Activated naive CD4-positive, alpha-beta T cell treated with anti-CD3 and anti-CD28 coated beads, Interleukin-2, amount 50 U/mL, for 16 hours (primary cell): ENCODE measurements at places on chromosomes 3 and 15.

GRCh38 chr15:40002295-40002694 is 36.7 kb downstream of the SRP14 start:
- no peak for DNase-seq

- DNase-seq: no peak
These were observed 5.6 kb upstream of the FEM1B start for GRCh38 chr15:68271854-68272471.

DNA sequence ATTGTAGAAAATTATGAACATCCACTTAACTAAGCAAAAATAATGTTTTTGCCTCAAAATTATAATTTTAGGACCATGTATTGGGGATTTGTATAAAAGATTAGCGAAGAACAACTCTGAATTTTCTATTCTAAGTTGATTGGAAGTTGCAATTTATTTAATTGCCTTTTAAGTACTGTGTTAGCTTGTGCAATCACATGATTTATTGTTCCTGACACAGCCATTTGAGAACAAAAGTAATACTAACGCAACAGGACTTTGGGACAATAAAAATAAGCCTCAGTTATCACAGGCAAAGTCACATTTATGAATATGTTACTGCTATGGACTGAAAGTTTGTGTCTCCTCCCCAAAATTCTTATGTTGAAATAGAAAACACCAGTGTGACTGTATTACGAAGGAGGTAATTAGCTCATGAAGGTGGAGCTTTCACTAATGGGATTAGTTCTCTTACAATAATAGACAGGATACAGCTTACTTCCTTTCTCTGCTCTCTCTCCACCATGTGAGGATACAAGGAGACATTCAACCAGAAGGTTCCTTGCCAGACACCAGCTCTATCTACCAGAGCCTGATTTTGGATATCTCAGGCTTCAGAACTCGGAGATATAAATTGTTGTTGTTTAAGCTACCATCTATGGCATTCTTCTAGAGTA is 745.9 kb downstream of the ZBBX start:
- no peak for DNase-seq

DNA sequence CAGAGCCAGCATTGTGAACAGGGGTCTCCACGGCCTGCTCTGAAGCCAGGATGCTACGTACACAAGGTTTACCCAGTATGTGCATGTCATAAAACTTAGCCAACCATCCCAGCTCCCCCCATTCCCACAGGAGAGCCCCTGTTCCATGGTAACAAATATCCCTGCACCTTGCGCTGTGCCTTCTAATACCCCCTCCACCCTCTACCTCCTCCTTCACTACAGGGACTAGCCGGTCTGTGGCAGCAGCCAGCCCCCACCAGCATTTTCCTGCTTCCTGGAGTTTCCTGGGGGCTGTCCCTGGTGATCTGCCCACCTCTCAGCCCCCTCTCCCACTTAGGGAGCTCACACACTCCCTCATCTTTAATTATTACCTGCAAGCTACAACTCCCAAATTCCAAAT is 20.4 kb downstream of the ACSBG1 start:
- no peak for DNase-seq

DNA sequence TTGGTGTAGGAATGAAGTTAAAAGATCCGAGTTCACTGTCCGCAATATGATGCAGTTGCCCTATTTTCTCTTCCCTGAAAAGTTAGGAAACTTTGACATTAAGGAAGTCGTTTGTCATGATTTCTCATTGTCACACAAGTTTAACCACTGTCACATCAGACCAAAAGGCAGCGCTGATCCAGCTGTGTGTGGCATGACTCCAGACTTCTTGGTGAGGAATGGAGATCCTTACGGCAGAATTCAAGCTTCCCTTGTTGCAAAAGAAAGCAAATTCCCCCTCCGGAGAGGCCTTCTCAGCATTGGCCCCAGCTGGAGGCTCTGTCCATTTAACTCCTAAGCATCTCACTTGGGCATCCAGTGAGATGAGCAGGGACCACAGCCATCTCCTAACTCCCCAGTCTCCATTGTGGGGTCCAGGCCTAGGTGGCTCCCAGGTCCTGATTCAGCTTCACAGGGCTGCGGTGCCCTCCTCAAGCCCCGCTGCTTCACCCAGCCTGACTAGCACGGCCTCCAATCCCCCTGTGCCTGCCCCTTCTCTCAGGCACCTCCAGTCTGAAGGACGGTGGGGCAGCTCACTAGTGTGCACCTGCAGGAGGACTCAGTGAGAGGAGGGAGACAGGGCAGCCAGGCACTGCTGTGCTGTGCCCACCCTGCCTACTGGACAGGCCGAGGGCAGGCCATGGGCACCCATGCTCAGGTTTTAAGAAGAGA is 159.5 kb downstream of the CHSY1 start:
- DNase-seq: no peak

DNA sequence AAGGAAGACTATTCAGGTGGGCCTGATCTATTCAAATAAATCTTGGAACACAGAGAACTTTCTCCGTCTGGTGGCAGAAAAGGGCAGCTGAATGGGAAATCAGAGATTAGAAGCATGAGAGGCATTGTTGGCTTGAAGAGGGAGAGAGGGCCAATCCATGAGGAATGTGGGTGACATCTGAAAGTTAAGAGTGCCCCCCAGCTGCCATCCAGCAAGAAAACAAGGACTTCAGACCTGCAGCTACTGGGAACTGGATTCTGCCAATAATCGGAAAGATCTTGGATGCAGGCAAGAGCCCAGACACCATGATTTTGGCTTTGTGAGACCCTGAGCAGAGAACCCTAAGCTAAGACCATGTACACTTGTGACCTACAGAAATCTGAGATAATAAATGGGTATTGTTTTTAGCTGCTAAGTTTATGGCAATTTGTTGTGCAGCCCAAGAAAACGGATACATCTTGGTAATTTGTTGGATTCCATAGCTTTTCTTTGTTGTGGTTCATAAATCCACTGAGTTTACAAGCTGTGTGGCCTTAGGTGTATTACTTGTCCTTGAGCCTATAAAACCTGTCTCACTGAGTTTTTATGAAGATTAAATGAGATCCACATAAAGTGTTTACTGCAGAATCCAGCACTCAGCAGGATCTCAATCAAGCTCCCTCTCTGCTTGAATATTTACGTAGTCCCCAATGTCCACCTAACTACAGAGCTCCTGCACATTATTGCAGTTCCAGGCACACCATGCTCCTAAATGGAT is 82.1 kb upstream of the PRTG start:
- DNase-seq: no peak

- DNase-seq: no peak
These were observed 1.3 kb downstream of the CTNNB1 start for GRCh38 chr3:41200669-41201021.
